ENCODE measurements at places on chromosomes 11 and 22.

DNA sequence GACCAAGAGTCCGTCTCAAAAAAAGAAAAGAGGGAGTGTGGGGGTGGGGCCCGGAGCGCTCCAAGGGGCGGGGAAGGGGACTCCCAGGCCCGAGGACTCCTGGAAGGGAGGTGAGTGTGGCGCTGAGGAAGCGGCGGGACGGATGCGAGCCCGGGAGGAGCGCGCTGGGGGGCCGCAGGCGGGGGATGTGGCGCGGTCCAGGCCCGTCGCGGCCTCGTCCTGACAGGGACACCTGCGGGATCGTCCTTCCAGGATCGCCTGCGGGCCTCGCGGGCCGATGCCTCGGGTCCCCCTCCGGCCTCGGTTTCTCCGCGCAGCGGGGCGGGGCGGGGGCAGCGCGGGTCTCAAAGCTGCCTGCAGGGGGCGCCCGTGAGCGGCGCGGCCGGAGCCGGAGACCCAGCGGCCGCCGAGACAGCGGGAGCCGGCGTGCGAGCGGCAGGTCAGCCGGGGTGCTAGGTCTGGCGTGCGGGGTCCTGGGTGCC lies 3.8 kb upstream of the ADORA2A start:
- peak; percentile 76 for DNase-seq

DNA sequence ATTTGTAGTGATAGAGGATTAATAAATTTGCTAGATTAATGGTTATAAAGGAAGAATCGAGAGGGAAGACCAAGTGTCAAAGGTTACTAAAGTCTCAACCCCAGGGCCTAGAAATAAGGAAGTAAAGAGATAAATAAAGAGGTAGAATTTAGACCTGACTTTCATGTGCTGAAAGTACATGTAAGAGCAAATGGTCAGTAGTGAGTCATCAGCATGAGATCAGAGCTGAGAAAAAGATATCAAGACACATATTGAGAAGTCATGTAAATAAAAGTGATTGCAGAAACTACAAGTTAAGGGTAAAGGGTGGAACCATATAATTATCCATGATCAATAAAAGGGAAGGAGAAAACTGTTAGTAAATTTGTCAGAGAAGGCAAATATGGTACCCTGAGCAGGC lies 1.4 kb upstream of the OR8B8 start:
- no peak for DNase-seq

GRCh38 chr22:23908587-23909205 lies 14.5 kb downstream of the MIF start:
- DNase-seq: no peak

GRCh38 chr11:70506986-70507385 lies 108.7 kb downstream of the CTTN start:
- DNase-seq: no peak

GRCh38 chr11:93842461-93842860 lies 8.0 kb downstream of the VSTM5 start:
- no peak for DNase-seq

DNA sequence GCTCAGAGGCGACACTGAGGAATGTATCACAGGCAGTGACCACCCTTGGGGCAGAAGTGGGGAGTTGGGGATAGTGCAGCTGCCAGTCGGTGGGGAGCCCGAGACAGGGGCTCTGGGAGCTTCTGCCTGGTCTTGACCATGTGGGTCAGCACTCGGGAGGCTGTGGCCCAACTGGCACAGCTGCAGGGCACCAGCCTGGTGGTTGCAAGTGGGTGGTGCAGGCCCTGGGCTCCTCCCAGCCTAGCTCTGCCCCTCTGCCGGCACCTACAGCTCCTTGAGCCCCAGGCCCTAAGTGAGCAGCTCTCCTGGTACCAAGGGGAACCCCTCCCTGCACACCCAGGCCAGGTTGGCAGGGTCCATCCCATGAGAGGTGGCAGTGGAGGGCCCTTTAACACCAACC lies 12.6 kb upstream of the RASL10A start:
- no peak for DNase-seq

DNA sequence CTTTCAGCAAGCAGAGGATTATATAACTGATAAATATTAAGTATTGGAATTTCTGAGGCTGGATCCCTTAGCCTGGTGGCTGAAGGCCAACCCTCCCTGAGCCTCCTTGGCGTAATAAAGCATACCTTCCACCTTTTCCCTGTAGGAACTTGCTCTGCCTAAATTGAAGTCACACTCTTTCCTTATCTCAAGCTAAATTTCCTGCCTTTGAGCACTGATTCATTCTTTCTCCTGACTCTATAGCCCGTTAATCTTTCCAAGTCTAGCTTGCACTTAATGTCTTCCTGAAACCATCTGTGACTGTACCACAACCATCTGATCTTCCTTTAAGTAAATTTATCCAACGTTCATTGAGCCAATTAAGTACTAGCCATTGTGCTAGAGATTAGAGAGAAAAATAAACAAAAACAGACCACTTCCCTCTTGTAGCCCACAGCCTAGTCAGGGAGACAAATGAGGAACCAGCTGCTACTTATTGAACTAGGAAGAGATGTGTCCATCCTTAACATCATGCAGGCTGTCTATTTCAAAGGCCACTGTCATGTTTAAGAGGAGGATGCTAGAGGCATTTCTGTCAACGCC lies 62.9 kb downstream of the GRK3 start:
- DNase-seq: no peak

DNA sequence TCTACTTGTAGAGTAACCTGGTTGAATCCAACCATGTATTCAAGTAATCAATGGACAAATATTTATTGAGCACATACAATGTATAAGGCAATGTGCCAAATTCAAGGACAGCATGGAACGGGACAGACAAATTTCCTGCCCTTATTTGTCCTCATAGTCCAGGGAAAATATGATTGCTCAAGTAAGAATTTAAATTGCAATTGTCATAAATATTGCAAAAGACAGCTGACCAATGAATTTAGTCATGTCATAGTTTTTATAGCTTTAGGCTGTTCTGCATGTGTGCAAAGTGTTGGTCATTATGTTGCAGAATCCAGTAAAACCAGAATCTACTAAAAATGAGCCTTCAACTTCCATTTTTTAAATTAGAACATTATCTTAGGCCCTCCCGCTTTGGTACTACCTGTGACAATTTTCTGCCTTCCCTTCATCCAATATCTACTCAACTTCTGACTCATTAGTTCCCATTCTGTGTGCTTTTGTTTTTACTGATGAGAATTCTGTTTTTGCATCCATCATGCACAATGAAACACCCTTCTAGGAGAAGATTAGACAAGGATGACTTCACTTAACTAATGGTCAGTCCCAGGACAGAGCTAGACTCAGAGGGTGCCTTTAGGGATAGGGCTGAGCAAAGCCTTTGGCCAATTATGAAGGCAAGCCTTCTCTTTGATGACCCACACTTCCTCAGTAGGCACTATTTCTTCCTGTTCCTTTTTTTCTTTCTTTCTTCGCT lies 45.8 kb upstream of the FIBIN start:
- no peak for DNase-seq

DNA sequence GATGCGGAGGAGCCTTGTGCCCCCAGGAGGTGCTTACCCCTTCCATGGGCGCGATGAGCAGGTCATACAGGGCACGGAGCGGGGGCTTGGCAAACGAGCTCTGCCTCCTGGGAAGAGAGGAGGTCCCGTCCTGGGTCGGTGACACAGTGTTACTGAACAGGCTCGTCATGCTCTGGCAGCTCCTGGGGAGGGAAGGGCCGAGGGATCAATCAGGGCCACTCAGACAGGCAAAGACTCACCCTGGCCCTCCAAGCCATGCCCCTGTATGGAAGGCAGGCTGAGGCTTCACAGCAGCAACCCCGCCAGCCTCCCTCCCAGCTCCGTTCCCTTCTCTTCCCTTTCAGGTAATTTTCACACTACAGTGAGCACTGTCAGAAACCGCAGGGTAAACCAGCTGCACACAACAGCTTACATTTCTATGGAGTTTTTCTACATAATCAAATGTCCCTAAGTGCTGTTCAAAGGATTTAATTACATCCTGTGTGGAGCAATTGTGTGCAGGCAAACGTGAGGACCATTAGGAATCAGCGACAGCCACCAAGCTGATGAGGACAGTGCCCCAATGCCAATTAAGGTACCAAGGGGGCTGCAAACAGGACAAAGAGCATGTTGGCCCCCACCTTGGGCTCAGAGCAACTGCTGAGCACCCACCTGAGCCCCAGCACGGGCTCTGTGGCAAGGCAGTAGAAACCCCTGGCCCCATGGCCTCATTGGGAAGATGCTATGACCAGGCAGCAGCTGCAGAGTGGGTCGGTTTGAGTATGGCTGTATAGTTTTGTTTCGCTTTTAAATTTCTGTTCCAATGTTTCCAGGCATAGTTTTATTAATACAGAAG lies 95.4 kb upstream of the PITPNB start:
- DNase-seq: no peak

DNA sequence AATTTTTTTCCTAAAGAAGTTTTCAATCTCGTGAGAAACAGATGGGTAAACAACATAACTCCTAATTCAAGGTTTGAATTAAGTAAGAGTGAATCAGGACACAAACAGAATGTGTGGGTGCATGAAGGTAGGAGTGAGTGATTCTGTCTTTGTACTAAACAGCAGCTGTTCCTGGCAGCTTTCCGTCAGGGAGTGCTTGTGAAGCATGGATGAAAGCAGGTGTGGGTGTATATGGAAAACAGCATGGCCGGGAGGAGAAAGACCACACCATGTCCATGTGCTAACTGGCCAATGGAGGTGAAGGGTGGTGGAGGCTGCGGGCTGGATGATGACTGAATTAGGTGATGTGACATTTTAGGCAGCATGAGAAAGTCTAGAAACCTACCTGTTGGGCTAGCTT lies 49.6 kb downstream of the BARX2 start:
- DNase-seq: no peak

GRCh38 chr11:13666708-13667107 lies 1.8 kb upstream of the FAR1 start:
- no peak for DNase-seq

GRCh38 chr11:57155400-57155799 lies 26.4 kb upstream of the LRRC55 start:
- no peak for DNase-seq

GRCh38 chr11:76153571-76153923 lies 52.8 kb downstream of the WNT11 start:
- DNase-seq: no peak

GRCh38 chr11:3163241-3163981 lies 1.7 kb downstream of the OSBPL5 start:
- no peak for DNase-seq

GRCh38 chr11:113896156-113896879 lies 8.3 kb upstream of the HTR3B start:
- peak; percentile 3 for DNase-seq

DNA sequence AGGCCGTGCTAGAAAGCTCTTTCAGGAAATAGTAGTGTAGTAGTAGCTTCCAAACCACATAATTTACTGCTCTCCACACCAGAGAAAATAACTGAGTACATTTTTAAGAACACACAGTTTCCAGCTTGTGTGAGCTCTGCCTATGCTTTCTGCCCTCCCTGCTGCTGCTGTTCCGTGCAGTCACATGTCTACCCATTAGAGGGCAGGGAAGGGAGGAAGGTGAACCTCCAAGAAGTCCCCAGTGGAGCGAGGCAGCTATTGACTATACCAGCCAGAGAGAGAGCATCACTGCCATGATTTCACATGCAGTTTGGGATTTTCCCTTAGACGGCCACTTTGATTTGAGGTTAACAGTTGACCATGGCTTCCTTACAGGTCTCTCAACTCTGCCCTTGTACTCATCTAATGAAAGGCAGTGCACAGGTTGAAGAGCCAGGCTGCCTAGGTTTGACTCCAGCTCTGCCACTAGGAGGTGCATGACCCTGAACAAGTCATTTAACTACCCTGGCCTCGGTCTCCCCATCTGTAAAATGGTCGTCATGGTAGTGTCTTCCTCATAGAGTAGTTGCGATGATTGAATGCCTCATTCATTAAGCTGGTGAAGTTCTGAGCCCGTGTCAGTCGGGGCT lies 19.7 kb upstream of the CTTN start:
- DNase-seq: no peak
